ENCODE measurements at places on chromosomes 7 and 10.

- DNase-seq, result peak; percentile 95
Observed at GRCh38 chr10:30812018-30812851, 182.7 kb upstream of the LYZL2 start.

DNA sequence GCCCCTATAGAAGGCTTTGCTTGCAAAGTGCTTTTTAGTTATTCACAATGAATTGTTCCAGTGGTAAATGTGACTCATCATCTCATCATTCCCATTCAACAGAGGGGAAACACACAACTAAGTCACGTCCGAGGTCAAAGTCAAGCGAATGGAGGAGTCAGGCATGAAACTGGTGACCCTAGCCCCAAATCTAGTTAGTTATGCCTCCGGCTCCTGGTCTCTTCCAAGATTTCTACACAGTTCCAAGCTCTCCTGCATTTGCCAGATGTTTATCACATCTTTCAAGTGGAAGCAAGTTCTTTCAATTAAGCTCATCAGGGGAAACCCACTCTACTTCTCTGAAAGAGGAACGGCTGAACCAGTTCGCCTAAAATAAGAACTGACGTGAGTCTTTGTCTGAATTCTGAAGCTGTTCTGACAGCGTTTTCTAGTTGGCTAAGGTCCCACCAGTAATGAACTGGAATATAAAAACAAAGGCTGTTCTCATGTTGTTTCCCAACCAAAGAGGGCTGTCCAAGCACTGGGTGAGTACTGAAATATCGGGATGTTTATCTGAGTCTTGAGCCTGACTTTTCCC is 140.9 kb upstream of the NRBF2 start:
- peak; percentile 34 for DNase-seq

- peak; percentile 35 for DNase-seq
Observed at GRCh38 chr10:14549496-14549895, 218.8 kb upstream of the FRMD4A start.

- no peak for DNase-seq
Observed at GRCh38 chr7:108088729-108089128, 41.4 kb downstream of the LAMB4 start.

DNA sequence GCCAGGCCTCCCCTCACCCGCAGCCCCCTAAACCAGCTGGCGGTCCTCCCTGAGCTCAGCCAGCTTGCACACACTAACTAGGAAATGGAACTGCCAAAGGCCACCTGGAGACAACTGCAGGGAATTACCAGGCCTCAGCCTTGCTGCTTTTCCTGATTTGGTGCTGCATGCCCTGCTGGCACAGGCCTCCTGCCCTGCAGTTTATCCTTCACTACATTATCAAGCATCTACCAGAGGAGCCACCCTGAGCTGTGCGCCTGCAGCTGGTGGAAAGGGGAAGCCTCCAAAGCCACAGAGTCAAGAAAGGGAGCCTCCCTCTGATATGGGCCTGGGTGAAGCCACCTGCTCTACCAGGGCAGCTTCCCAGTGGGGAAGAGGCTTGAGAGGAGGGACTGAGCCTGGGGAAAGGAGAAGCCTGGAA is 139.8 kb downstream of the GRID1 start:
- DNase-seq, result no peak

- DNase-seq, result peak; percentile 83
Observed at GRCh38 chr7:92667816-92668535, 77.8 kb upstream of the FAM133B start.

- no peak for DNase-seq
Observed at GRCh38 chr10:91593834-91594233, 39.0 kb downstream of the PPP1R3C start.
